ENCODE measurements at places on chromosomes 2 and 18.

DNA sequence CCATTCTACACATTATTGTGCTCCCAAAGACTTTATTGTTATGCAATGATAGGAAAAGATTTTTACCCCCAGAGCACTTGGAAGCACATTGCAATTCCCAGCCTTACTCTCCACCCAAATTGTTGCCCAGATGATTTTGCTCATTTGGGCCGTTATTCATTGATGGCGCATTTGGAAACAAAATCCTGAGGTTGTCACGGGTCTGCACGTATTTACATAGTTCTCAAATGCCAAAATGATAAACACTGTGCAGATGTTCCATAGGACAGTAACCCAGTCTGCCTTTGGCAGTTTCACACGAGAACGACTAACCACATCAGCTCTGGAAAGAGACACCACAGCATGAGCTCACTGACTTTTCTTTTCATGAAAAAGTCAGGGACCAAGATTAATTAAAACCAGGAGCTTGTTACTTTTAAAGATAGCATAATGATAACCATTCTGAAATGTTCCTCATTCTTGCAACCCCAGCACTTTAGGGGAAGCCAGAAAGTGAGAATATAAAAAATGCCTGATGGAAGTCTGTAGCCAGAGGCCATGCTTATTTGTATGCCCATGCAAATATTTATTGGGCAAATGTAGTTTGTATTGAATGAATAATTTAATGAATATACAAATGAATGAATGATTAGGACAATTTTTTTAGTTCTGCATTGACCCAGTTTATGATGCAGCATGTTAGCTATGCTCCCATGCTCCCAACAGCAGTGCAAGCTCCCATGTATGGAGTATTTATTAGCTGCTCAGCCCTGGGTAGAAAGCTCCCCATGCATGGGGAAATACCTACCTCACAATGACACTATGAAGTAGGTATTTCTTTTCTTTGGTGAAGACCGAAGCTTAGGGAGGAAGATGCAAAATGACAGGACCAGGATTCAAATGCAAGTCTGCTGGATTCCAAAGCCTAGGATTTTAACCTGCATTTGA, 84.6 kb downstream of the MAIP1 start:
- no peak for DNase-seq

- DNase-seq, result no peak
These were observed 88.7 kb downstream of the ADAM23 start for GRCh38 chr2:206531996-206532543.

DNA sequence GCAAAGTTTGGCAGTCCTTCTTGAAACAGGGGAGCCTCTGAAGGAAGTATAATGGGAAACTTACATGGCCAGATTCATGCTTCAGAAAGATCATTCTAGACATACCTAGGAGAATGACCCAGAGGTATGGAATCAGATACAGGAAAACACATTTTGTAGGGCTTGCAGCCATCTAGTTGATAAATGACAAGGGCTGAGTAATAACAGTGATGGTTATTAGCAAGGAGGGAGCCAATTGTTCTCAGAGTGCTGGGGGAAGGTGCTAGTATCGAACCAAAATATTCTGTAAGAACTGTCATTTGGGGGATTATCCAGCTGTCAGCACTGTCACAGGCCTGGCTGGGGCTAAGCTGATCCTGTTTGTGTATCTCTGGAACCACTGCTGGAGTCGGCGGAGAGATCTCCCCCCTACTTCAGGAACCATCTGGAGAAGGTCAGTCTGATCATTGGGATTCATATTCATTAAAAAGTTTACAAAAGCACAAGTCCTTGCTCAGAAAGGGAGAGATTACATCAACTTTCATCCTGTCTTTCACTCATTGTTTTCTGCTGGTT, 113.8 kb upstream of the THSD7B start:
- no peak for DNase-seq

DNA sequence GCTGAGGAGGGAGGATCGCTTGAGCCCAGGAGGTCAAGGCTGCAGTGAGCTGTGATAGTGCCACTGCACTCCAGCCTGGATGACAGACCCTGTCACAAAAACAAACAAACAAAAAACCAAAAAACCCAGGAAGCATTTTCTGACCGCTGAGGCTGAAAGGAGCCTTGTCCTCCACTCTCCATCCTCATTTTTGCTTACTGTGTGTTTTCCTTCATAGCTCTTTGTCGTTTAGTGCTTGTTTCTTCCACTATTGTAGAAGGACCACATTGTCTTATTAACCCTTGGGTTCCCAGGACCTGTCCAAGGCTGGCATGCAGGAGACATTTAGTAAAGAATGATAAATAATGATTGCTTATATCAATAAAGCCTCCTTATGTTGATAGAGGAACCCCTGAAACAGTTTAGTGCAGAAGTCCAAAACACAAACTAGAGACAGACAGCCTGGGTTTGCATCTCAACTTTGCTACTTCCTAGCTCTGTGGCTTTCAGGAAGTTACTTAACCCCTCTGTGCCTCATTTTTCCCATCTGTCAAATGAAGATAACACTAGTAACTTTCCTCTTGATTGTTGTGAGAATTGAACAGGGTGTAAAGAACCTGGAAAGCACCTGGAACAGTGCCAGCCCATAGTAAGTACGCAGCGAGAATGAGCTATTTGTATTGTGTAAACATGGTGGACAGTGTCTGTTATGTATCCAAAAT, 126.0 kb downstream of the LPIN1 start:
- DNase-seq, result no peak

DNA sequence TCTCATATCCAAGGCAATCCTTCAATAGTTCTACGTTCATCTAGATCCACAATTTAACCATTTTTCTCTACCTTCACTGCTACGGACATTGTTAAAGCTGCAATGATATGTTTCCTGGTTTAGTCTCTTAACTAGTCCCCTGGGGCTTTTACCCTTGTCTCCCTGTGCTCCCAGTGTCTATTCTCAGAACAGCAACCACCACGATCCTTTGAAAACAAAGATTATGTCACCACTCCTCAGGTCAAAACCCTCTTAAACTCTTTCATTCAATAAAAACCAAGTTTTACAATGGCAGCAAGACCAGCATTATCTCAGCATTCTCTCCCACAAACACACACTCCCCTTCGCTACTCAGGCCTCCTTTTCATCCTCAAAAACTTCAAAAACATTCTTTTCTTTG, 298.2 kb upstream of the CHST9 start:
- DNase-seq, result no peak

- no peak for DNase-seq
These were observed 68.4 kb upstream of the ITM2C start for GRCh38 chr2:230796280-230796862.

- DNase-seq, result no peak
These were observed 103.1 kb downstream of the DTNB start for GRCh38 chr2:25570161-25570845.
